ENCODE measurements at places on chromosomes 11 and 22.

DNA sequence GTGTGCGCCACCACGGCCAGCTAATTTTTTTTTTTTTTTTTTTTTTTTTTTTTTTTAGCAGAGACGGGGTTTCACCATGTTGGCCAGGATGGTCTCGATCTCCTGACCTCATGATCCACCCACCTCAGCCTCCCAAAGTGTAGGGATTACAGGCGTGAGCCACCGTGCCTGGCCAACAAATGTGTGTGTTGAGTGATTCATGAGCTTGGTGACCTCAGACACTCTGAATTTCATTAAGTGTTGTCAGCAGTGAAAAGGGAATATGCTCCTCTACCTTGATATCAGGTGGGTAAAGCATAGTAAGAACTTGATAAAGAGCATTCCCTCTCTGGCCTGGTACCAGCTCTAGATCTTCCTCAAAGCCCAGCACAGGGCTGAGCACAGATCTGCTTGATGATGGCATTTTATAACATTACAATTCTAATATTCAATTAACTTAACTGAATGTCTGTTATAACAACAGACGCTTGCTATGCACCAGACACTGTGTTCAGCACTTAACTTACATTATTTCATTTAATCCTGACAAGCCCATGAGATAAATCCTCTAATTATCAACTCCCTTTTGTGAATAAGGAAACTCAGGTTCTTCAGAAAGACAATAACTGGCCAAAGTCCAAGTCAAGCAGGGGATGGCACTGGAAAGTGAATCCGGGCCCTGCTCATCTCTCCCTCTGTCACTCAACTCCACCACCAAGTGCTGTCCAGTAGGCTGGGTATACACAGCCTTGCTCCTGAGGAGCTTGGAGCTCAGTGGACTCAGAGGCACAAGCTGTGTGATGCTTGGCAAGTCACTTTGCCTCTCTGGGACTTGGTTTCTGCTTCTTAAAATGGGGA, 13.0 kb downstream of the TBC1D10A start:
- DNase-seq = no peak

DNA sequence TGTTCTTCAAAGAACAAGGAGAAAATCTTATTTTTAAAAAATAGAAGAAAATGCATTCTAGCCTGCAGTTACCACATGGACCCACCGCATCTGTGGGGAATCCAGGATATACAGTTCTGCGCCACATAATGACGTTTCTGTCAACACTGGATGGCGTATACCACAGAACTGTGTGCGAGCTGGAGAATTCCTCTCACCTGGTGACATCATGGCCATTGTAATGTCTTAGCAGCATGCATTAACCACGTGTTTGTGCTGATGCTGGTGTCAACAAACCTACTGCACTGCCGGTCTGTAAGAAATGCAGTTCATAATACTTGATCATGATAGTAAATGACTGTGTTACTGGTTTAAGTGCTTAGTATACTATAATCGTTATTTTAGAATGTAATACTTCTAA, 174.7 kb downstream of the TBC1D22A start:
- DNase-seq = no peak

DNA sequence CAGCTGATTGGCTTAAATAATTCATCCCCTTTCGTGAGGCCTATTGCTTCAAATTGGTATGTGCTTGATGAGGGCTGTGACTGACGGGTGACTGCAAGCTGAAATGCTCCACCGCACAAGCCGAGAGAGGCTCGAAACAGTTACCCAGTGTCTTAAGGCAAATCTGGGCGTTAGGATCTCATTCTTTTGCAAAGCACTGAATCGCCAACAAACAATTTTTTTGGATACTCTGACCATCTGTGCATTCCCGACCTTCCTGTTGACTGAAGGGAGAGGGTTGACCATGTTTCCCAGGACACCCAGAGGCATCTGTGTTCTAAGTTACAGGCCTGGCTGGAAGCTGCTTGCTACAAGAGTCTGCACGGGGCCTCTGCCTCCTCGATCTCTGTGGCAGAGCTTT, 32.1 kb downstream of the CACNG2 start:
- no peak for DNase-seq

GRCh38 chr11:47506795-47507562, 46.0 kb downstream of the CELF1 start:
- DNase-seq = no peak

- no peak for DNase-seq
Measured at GRCh38 chr11:44138980-44139379, 43.5 kb downstream of the EXT2 start.

GRCh38 chr11:131671734-131672133, 301.3 kb downstream of the NTM start:
- DNase-seq = no peak

DNA sequence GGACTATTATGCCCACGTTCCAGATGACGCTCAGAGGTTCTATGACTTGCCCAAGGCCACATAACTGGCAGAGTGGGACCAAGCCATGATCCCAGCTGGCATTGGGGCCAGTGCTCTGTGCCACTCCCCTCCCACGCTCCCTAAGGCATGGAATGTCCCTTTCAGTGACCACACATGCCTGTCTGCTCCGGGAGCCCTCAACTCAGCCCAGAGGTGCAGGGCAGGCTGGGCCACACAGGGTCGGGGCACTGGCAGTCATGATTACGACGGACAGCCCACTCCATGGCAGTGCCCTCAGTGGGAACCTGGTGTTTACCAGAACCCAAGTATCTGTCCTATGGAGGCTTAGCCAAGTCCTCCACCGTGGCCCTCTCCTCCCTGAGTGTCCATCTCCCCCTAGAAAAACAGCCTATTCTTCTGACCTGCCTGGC, 10.0 kb downstream of the RHBDD3 start:
- no peak for DNase-seq

- no peak for DNase-seq
Measured at GRCh38 chr11:64687643-64688533, 35.1 kb downstream of the NRXN2 start.

DNA sequence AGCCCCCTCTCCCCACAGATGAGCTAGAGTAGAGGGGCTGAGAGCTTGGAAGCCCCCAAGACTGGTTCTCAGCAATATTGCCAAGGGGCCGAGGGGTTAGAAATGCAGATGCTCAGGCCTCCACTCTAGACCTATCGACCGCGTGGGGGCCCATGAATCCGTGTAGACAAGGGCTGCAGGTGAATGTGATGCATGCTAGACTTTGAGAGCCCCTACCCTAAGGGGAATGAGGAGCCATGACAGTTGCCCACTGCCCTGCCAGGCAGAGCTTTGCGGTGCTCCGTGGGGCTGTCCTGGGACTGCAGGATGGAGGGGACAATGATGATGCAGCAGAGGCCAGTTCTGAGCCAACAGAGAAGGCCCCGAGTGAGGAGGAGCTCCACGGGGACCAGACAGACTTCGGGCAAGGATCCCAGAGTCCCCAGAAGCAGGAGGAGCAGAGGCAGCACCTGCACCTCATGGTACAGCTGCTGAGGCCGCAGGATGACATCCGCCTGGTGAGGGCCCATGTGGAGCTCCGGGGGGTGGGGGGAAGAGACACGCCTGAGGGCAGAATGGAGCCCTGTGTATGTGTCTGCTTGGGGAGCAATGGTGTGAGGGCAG, 1.3 kb downstream of the SSH3 start:
- DNase-seq = no peak

GRCh38 chr11:93532281-93532789, 10.9 kb downstream of the SMCO4 start:
- DNase-seq = no peak

DNA sequence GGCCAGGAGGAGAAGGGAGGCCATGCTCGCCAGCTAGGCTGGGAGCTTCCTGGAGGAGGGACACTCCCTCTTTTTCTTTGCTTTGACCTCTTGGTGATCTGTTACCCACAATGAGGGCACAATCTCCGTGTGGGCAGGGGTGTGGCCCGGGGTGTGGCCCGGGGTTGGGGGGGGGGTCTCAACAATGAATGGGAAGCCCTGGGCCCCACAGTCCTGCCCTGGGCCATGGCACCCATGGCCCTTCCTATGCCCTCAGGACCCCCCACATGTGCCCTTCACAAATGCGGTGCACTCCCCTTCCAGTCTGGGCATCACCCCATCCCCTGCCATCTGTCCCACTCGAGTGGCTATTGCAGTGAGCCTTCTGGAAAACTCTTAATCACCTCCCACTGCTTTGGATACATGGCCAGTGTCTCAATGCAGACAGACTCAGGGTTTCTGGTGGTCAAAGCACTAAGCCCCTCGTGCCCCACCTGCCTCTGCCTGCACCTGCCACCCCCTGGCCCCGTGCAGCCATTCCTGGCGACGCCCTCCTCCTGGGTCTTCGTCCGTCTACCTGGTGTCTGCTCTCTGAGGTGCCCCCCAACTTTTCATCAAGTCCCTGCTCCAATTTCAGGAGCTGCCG, 611.3 kb downstream of the TBC1D22A start:
- DNase-seq = no peak

- no peak for DNase-seq
Measured at GRCh38 chr11:122404571-122404970, 251.0 kb upstream of the UBASH3B start.

DNA sequence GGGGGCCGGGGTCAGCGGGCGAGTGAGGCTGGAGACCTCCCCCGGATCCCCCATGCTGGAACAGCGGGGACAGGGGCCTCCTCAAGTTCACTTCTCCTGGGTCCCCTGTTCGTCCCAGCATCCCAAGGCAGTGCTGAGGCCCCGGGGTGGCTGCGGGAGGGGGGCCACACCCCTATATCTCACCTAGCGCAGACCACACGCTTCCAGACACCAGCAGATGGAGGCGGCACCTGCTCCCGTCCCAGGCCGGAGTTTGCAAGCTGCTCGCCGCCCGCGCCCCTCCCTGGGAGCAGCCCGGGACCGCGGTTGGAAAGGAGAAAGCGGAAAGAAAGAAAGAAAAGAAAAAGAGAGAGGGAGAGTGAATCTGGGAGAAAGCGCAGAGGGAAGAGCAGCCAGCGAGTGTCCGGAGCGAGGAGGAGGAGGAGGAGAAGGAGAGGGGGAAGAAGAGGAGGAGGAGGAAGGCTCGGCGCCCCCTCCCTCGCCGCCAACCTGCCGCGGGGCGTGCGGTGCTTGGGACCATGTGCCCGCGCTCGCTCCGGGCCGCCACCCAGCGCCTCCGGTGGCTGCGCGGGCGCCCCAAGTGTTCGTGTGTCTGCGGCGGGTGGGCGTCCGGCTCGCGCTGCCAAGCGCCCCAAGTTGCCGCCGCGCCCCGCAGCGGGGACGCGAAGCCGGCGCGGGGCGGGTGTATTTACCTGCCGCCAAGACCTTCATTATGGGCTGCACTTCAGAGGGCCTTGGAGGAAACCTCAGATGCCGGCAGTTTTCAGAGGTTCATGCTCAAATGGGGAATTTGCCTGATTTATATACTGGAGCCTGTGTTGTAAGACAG, at the start of gene LIF:
Gene LIF (minus strand): TSS at position 775 of the 829 bp plus-strand sequence. CDS start 64 bp downstream, at position 711.
- no peak for DNase-seq

GRCh38 chr22:38419121-38419857, 35.7 kb downstream of the KCNJ4 start:
- no peak for DNase-seq

DNA sequence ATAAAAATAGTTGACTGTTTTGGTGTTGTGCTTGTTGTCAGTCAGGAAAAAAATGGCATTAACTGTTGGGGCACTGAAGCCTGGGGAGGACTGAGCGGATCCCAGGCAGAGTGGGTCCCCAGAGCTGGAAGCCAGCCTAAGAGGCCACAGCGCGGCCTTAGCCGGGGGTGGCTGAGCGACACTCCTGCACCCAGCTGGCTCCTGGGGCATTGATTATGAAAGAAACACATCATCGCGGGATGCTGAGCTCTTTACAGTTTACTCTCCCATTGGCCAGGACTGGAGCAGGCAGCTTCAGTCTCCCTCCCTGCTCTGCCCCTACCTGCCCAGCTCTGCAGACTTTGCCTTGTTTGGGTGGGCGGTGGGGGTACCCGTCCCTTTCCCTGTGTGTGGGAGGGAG, 121.5 kb downstream of the ST3GAL4 start:
- no peak for DNase-seq

DNA sequence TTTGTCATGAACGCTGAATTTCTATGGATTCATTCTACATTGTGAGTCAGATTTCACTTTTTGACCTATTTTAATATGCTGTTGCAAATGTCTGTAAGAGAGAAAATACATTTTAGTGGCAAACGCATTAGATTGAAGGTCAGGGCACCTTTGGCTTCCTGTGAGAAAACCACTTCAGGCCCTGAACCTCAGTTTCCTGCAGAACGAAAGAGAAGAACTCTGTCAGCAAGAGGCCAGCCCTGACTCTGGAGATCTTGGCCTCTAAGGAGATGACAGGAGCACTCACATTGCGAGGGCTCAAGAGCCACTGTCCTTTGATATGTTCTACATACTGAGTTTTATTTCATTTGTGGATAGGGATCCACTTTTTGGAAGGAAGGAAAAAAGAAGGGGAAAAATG, 83.6 kb downstream of the KCNJ1 start:
- no peak for DNase-seq

- no peak for DNase-seq
Measured at GRCh38 chr11:57787006-57787604, 25.5 kb downstream of the CTNND1 start.

DNA sequence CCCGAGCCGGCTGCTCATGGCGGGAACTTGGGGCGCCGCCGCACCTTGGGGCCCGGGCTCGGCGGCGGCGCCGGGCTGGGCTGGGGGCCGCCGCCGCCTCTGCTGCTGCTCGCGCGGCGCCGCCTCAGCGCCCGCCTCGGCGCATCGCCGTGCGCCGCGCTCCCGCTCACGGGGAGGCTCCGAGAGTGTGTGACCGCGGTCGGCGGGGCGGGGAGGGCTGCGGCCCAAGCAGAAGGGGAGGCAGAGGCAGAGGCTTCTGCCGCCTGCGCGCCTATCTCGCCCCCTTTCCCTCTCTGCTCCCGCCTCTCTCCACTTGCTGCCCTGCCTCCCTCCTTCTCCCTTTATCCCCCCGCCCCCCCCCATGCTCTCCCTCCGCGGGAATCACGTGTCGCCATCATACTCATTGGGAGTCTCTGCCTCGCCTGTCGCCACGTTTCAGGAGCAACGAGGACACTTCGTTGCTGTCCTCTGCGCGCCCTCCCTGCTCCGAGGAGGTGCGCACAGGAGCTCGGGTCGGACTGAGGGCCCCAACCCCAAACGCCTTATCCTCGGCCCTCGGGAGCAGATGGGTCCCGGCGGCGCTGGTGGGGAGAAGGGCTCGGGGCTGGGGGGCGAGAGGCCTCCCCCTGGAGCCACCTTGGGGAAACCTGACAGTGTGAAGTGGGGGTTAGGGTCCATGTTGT, at the start of gene GUCY1A2:
Gene GUCY1A2 (minus strand): TSS at position 258 of the 683 bp plus-strand sequence. CDS start 421 bp downstream, outside the sequence.
- DNase-seq = no peak

- DNase-seq = no peak
Measured at GRCh38 chr11:108302121-108302785, 79.4 kb downstream of the ATM start.

DNA sequence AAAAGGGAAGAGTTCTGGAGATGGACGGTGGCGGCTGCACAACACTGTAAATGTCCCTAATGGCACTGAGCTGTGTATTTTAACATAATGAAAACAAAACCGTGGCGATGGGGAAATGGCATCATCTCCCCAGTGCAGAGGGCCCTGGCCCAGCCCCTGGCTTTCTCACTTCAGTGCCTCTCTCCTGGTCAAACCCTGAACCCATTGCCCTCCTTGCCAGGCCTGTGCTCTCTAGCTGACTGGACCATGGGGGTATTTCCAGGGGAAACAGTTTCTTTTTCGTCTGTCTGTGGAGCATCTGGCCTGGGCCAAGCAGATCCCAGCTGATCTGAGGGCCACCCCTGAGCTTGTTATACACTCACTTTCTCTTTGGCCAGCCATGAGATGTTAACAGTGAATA, 17.4 kb upstream of the NAP1L4 start:
- no peak for DNase-seq

- DNase-seq = no peak
Measured at GRCh38 chr11:76320929-76321328, 60.0 kb downstream of the THAP12 start.

GRCh38 chr22:17110791-17111550, 10.2 kb downstream of the TMEM121B start:
- DNase-seq = no peak
